Large intestine (tissue), 12 donors: ENCODE measurements at places on chromosomes 2 and 18.

DNA sequence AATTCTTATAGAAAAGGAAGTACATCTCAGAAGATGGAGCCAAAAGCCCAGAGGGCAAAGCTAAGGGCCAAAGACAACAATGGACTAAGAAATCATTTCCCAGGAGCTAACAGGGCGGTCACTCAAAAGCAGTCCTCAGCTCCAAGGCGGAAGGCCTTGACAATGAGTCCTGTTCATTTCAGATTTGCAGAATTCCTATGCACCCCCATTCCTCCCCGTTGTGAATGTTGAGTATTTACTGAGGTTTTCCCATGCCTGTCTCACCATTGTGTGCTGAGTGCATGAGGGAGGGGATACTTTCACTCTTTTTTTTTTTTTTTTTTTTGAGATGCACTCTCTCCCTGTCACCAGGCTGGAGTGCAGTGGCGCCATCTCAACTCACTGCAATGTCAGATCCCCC lies 18.8 kb upstream of the DTNB start:
- no peak overlapping the region for H3K4me3 ChIP-seq
- no peak overlapping the region for H3K27ac ChIP-seq
- no peak for DNase-seq
- no peaks in the 10 kb centered on the region for H3K36me3 ChIP-seq
- H3K4me1 ChIP-seq, result no peaks in the 10 kb centered on the region
- H3K27me3 ChIP-seq, result no peaks in the 10 kb centered on the region

DNA sequence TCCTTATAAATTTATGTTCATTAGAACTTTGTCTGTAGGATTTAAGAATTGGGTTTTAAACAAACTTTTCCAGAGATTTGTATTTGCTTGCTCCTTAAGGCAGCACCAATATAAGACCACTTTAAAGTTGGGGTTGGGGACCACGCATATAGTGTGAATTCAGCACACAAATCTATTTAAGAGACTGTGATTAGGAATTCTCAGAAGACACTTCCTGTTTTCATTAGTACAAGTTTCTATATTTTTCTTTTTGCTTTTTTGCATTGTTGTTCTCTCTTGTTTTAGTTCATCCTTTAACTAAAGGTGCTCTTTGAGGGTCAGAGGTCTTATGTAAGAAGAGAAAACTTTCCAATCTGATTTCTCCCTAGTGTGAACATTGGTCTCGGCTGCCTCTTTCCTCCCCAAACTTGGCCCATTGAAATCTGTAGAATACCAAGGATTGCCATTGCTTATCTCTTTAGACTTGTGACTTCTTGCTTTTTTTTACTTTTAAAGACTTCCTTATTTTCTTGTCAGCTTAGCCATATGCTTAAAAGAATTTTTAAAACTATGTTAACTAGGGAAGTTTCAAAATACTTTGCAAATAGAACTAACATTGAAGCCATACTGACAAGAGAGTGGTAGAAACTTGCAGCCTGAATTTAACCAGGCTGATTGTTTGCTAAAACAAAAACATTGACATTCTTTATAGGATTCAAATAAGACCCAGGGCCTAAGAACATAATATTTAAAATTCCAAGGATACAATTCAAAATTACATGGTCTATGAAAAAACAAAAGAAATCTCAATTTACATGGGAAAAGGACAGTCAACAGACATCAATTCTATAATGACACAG lies 264.1 kb upstream of the FN1 start:
- peak overlapping the region; percentile 50 for H3K27ac ChIP-seq
- no peaks in the 10 kb centered on the region for H3K27me3 ChIP-seq
- H3K4me1 ChIP-seq, result peaks cover 4% of the 10 kb centered on the region

DNA sequence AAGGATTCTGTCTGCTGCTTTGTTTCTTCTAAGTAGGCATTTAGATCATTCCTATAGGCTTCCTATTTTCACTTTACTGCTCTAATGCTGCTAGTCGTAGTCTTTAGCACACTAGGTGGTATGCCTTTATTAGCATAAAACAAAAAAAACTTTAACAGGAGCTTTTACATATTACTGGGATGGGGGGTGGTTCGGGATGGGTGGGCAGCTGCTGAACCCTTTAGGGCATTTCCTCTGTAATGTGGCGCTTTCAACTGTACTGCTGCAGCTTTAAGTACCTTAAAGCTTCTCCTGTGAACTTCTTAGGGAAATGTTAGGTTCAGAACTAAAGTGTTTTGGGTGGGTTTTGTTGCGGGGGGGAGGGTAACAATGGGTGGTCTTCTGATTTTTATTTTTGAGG lies 41.3 kb downstream of the ACTR2 start:
- H3K4me3 ChIP-seq, result no peak overlapping the region
- H3K4me1 ChIP-seq, result no peaks in the 10 kb centered on the region
- DNase-seq, result no peak
- H3K27ac ChIP-seq, result no peak overlapping the region
- no peaks in the 10 kb centered on the region for H3K27me3 ChIP-seq
- H3K36me3 ChIP-seq, result peaks cover 52% of the 10 kb centered on the region

- no peak overlapping the region for H3K4me3 ChIP-seq
- no peaks in the 10 kb centered on the region for H3K27me3 ChIP-seq
- H3K4me1 ChIP-seq, result peaks cover 3% of the 10 kb centered on the region
Observed at GRCh38 chr2:112257575-112257974, 2.7 kb upstream of the ZC3H8 start.

- no peak overlapping the region for H3K27ac ChIP-seq
- H3K27me3 ChIP-seq, result no peaks in the 10 kb centered on the region
- no peak for DNase-seq
- no peaks in the 10 kb centered on the region for H3K4me1 ChIP-seq
- no peak overlapping the region for H3K4me3 ChIP-seq
Observed at GRCh38 chr2:198653311-198653710, 804.4 kb downstream of the SATB2 start.

- H3K36me3 ChIP-seq, result no peaks in the 10 kb centered on the region
- peak; percentile 40 for DNase-seq
- no peaks in the 10 kb centered on the region for H3K4me1 ChIP-seq
- no peak overlapping the region for H3K27ac ChIP-seq
Observed at GRCh38 chr2:230007931-230008707, 60.6 kb downstream of the SLC16A14 start.

GRCh38 chr2:210421916-210422315 lies 54.6 kb downstream of the LANCL1 start:
- H3K4me1 ChIP-seq, result no peaks in the 10 kb centered on the region
- no peak for DNase-seq
- no peak overlapping the region for H3K4me3 ChIP-seq
- H3K36me3 ChIP-seq, result no peaks in the 10 kb centered on the region
- H3K27ac ChIP-seq, result no peak overlapping the region

- DNase-seq, result no peak
- no peak overlapping the region for H3K4me3 ChIP-seq
- H3K27me3 ChIP-seq, result no peaks in the 10 kb centered on the region
- no peaks in the 10 kb centered on the region for H3K36me3 ChIP-seq
Observed at GRCh38 chr18:75316223-75316622, 105.6 kb downstream of the TSHZ1 start.

DNA sequence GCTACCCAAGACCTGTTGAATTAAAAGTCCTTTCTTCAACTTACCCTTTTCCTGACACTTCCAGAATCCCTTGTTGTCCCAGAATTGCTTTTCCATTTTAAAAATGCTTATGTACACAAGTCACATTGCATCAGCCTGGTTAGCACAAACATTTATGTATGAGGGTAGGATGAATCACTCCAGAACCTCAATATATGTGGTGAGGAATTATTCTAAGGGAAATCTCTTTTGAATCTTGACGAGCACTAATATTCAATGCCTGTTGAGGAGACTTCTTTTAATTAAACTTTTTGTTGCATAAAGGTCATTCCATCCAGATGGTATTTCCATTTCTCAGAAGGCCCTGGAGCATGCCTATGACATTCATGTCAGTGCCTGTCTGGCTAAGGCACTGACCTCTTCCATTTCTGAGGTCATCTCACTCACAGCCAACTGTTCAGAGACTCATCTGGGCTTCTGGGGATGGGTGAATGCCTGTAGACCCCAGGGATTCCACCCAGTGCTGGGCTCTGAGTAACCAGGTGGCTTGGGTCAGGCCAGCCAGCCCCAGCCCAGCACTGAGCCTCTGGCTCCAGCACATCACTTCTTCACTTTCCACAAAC lies 28.2 kb downstream of the ACMSD start:
- no peak overlapping the region for H3K27ac ChIP-seq
- no peaks in the 10 kb centered on the region for H3K4me1 ChIP-seq
- no peaks in the 10 kb centered on the region for H3K27me3 ChIP-seq
- no peak overlapping the region for H3K4me3 ChIP-seq

DNA sequence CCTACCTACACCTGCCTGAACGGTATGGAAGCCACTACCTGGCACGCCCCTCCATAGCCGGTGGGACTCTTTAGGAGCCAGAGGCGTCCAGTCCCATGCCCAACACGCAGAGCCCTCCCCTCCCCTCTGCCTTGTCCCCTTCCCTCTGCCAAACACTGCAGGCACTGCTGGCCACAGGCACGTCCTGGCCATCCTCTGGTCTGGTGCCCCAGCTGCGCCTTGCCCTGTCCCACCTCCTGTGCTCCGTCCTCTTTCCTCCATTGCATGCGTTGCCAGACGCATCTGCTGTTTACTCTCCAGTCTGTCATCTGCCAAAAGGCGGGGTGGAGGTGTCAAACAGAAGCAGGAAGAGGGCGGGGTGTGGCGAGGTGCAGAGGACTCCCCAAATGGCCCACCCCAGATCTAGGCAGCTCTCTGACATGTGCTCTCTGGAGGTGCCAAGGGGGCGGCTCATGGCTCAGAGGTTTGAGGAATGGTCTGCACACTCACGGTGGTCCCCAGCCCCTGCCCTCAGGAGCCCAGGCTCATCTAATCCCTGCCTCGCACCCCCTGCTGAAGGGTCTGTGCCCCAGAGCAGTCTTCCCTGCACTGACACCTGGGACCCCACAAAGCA lies 45.1 kb downstream of the HS6ST1 start:
- no peak for DNase-seq
- H3K27ac ChIP-seq, result no peak overlapping the region
- peaks cover 17% of the 10 kb centered on the region for H3K36me3 ChIP-seq
- peaks cover 11% of the 10 kb centered on the region for H3K4me1 ChIP-seq
- no peak overlapping the region for H3K4me3 ChIP-seq
- no peaks in the 10 kb centered on the region for H3K27me3 ChIP-seq

DNA sequence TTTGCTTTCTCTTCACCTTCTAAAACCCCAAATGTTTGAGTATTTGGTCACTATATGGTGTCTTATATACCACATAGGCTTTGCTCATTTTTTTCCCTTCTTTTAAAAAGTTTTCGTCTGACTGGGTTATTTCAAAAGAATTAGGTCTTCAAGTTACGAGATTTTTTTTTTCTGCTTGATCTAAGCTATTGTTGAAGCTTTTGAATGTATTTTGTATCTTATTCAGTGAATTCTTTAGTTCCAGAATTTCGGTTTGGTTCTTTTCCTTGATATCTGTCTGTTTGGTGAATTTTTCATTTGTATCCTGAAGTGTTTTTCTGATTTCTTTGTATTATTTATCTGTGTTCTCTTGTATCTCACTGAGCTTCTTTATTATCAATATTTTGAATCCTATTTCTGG lies 93.5 kb downstream of the ARL6IP6 start:
- H3K36me3 ChIP-seq, result no peaks in the 10 kb centered on the region
- DNase-seq, result no peak
- H3K4me3 ChIP-seq, result no peak overlapping the region
- no peaks in the 10 kb centered on the region for H3K27me3 ChIP-seq
- no peaks in the 10 kb centered on the region for H3K4me1 ChIP-seq
